Astrocyte of the spinal cord (primary cell): ENCODE measurements at places on chromosomes 3 and 15.
A peak's percentile ranks its signal among the peaks of the same experiment; 100 is the strongest.

GRCh38 chr15:60766391-60767128 is 287.6 kb upstream of the ICE2 start:
- no peak for DNase-seq

GRCh38 chr15:75775296-75776064 is 62.8 kb upstream of the CSPG4 start:
- no peak for DNase-seq

GRCh38 chr3:110384601-110385000 is 687.0 kb upstream of the NECTIN3 start:
- DNase-seq: peak; percentile 45

- DNase-seq: no peak
Measured at GRCh38 chr15:67922971-67923945, 83.4 kb upstream of the RNU6-1 start.

GRCh38 chr3:191944835-191945234 is 483.9 kb downstream of the PYDC2 start:
- no peak for DNase-seq

DNA sequence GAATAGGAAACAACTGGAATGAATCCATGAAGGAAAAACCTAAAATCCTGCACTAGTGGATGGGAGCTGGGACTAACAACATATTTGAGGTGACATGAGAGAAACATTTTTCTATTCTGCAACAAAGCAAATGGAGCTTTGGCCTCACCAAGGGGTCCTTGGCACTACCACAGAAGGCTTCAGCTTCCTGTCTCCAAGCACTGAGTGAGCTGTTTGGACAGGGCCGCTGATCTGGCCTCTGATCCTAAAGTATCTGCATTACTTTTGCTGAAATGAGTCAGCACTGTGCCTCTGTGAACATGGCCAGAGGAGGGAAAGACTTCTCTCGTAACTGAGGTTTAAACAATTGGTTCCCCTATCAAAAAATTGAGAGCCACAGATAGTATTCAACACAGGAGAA is 9.0 kb downstream of the ARPP21 start:
- DNase-seq: peak; percentile 71

- peak; percentile 83 for DNase-seq
Measured at GRCh38 chr3:21942328-21942727, 191.3 kb upstream of the ZNF385D start.

GRCh38 chr3:113441051-113441770 is at the start of gene CFAP44:
CFAP44 (minus strand) TSS chr3:113441493; CDS start chr3:113433664, 7,829 bp downstream.
- peak; percentile 72 for DNase-seq

- DNase-seq: peak; percentile 36
Measured at GRCh38 chr15:64749167-64749566, 26.2 kb downstream of the RBPMS2 start.

- no peak for DNase-seq
Measured at GRCh38 chr3:159857840-159858239, 130.8 kb upstream of the IL12A start.

DNA sequence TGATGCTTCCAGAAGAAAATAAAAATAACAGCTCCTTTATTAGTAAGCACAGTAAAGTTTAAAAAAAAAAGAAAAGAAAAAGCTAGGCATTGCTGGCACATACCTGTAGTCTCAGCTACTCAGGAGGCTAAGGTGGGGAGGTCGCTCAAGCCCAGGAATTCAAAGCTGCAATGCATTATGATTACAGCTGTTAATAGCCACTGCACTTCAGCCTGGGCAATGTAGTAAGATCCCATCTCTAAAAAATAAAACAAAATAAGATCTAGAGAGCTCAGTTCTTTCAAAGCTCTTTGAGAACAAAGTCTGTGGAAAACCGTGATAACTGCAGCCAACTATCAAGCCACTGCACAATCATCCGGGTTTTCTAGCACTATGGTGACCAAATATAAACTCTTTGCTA is 212.2 kb downstream of the ZMAT3 start:
- DNase-seq: no peak

DNA sequence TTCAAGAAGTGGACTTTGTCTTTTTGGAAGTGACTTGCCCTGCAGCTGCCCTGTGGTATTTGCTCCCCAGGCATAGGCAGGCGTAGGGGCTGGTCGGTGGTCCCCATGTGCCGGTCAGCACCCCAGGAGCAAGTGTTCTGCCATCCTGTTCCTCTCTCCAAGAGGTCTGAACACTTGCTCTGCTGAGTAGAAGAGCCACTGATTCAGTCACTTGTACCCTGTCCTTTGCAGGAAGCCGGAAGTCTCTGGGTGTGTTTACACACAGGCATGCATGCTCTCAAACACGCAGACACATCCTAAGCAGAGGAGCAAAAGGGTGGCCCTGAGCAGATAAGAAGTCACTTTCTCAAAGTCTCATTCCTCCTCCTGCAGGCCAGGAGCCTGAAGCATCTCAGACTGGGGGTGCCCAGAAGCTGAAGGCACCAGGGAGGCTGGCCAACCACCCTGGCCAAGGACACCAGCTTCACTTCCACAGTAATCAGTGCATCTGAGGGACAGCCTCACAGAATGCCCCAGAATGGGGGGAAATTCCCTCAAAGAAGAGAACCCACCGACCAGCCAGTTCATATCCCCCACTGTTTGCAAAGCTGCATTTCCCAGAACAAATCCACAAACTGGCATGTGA is 88.7 kb upstream of the POMGNT2 start:
- no peak for DNase-seq

DNA sequence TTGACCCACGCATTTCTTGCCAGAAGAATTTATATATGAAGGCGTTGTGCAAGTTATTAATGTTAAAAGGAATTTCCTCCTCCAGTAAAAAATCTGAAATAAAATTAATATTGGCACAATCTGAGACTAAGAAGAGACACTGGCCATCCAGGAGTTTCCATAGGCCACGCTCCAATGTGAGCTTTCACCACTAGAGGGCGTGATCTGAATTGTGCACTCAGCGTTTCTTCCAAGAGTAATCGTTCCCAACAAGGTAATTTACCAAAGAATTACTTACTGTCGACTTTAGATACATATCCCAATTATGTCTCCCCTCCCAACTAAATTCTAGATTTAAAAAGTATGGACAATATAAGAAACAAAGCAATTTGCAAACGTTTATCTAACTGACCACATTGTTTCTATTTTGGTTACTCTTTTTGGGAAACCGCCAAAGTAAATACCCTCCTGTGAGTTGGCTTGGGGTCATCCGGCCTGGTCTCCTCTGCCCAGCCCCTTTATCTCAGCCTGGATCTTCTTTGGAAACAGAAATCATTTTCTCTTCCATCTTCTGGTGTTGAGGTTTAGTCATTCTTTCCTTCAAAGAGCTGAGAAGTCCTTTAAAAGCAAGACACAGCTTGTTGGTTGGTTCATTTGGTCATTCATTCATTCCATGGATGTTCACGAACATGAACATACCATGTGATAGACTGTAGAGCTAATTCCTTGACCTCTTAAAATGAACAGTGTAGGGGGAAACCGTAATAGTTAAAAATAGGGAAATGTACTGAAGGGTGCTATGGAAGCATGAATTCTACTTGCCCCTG is 26.2 kb downstream of the POLR2M start:
- peak; percentile 59 for DNase-seq

DNA sequence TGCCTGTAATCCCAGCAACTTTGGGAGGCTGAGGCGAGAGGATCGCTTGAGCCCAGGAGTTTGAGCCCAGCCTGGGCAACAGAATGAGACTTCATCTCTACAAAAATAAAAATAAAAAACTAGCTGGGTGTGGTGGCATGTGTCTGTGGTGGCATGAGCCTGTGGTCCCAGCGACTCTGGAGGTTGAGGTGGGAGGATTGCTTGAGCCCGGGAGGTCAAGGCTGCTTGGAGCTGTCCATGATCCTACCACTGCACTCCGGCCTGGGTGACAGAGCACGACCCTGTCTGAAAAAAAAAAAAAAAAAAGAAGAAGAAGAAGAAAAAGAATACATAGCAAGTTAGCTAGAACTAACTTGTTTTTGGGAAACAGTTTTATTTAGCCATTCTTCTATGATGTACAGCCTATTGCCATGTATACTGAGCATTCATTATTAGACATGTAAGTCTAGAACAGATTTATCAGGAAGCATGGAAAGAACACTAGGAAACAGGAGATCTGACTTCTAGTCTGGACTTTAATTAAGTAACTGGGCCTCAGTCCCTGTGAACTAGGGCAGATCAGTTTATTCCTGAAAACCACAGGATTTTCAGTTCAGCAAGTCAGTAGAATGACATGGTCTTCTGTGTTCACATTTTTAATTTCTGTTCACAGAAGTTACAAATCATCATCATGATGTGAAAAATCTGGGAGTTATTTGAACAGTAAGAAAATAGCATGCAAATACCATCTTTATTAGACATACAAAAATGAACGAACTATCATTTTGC is 65.5 kb downstream of the KAT2B start:
- no peak for DNase-seq

GRCh38 chr3:175295248-175296130 is 436.4 kb downstream of the NAALADL2 start:
- DNase-seq: no peak

GRCh38 chr3:53132347-53132746 is 2.1 kb upstream of the RFT1 start:
- DNase-seq: no peak

DNA sequence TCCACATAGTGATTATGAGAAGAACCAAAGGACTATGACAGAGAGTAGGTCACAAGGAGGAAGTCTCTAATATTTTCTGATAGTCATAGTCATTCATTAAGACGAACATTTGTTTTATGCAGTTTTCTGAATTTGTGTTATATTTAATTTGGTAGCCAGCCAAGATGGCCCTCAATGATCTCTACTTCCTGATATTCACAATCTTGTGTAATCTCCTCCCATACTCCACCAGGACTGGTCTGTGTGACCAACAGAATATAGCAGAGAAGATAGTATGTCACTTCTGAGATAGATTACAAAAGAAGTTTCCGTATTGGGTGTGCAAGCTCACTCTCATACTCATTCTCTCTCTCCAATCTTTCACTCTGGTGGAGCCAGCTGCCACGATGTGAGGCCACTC is 30.8 kb downstream of the HLTF start:
- DNase-seq: no peak

GRCh38 chr15:71397377-71397776 is 282.1 kb downstream of the THSD4 start:
- no peak for DNase-seq

- DNase-seq: no peak
Measured at GRCh38 chr15:29058903-29059539, 173.2 kb downstream of the APBA2 start.

DNA sequence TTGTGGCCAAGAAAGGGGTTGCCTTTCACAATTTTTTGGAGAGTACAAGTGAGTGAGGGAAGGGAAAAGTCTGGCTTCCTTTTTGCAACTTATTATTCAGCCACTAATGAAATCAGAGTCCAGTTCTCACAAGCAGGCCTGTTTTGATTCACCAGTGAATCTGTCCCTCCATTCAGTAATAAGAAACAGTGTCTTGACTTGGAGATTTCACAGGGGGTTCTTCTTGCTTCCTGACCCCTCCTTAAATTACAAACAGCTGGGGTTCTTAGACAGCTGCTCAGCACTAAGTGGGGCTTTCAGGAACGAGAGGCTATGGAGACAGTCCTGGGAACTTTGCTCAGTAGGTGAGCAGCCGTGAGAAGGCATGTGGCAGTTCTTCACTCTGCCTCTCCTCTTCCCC is 24.5 kb downstream of the SEMA3G start:
- no peak for DNase-seq

DNA sequence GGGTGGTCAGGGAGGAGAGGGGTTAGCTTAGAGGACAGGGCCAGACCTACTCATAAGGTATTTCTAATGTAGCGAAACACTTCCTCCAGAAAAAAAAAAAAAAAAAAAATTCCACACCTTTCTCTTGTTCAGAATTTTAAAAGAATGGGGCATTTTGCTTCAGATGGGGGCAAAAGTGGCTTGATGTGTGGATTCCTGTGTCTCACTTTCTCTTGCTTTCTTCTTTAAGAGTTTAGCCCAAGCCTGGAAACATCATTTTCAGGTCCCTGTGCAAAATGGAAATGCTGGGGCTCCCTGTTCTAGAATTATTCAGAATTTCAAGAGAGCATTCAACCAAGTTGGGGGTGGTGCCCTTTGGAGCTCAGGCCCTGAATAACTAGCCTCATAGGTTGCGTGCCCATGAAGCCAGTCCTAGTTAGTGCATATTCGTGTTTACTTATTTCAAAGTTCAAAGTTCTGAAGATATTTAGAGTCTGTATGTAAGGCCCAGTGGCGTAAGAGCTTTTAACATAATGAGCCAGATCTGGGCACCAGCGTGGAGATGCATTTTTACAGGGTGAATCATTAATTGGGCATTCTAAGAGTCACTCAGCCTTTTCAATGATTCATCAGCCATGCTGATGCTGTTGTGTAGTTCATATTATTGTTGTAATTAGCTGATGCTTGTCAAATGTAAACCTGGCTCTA is 104.5 kb downstream of the RPLP1 start:
- DNase-seq: peak; percentile 93

DNA sequence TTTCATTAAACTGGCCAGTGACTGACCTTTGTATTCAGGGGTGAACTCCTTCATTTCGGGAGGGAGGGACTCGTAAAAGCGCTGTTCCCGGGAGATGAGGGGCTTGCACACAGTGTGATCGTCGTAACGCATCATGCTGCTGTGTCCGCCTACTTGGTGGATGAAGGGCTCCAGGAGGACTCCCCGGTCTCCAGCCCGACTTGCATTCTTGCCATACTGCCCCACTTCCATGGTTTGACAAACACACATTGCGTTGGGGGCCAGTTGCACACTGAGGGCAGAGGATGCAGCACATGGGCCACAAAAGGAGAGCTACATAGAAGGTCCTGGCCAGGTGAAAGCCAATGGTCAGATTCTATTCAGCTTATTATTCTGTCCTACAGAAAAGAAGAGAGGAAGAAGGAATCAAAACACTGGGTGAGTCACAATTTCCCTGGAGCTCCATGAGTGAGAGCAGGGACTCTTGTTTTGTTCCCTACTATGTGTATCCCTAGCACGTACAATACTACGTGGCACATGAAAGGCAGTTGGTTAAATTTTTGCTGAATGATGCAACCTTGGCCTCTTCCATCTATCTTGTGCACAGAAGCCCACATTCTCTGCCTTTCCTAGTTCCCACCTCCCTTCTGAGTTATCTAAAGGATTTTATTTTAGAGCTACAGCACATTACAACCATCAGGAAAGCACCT is 24.2 kb upstream of the GMPPB start:
- peak; percentile 87 for DNase-seq

- DNase-seq: no peak
Measured at GRCh38 chr3:18258492-18258891, 166.6 kb downstream of the SATB1 start.

- peak; percentile 93 for DNase-seq
Measured at GRCh38 chr3:98971169-98971681, 69.7 kb upstream of the DCBLD2 start.

- DNase-seq: no peak
Measured at GRCh38 chr15:28891588-28891987, 5.8 kb downstream of the APBA2 start.

DNA sequence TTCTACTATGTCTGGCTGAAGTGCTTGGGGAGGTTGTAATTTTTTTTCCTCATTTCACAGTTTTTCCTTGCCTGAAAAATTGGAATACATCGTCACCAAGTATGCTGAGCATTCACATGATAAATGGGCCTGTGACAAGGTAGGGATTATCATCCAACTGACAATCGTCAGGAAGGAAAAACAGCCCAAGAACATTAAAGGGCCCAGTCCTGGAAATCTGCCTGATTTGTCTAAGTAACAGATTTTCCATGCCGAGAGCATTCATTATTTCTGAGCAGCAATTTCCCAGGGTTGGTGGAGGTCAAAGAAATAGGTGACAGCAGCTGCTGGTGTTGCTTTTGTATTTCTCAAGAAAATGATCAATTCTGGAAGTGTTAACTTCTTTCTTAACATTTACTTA is 226.0 kb upstream of the CHRM5 start:
- DNase-seq: no peak

GRCh38 chr15:69209661-69210060 is 49.2 kb downstream of the GLCE start:
- no peak for DNase-seq

- no peak for DNase-seq
Measured at GRCh38 chr15:101332061-101332467, 37.0 kb upstream of the SNRPA1 start.
